T47D (cell line): ENCODE measurements at places on chromosomes 3 and 15.

DNA sequence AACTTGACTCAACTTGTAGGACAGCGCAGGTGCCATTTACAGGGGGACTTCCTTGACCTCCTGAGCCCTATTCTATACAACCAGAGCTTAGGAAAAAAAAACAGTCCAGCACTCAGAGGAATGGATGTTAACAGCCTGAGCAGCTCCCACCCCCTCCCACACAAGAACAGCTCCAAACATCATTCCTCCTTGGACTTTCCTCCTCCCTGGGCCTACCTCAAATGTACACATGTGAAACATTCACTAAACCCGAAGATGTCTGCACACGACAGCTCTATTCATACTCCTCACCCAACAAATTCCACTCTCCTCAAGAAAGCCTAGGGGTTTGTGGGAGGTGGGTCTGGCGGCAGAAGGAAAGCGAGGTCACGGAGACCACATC lies 503 bp upstream of the ATRIP start:
- DNase-seq = no peak

DNA sequence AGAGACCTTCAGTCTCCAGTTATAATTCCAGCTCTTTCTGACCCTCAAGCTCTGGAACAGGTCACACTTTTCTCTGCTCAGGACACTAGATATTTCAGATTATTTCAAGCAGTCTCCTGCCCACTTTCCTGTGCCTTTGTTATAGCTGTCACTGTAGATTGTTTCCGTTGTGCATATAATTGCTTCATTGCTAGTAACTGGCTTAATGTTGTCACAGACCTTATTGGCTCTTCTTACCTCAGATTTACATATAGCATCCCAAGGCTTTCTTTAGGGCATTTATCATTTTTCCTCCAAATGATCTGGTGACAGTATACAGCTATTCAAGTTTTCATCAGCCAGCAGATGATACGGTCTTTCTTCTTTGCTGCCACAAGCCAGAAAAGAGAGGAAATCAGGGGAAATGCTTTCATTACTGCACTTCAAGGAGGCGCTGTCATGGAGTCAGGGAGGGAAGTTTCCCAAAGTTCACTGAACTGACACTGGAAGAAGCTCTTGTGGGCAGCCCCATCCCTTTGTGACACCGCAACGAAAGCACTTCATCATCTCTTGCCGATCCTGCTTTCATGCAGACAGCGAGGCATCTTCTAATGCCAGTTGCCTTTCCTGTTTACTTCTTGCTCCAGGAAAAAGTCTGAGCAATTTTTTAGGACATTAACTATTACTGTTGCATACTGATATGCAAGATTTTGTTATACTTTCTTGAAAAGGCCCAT lies 181.9 kb downstream of the CDIN1 start:
- no peak for DNase-seq

GRCh38 chr3:13223574-13224237 lies 150.5 kb upstream of the IQSEC1 start:
- DNase-seq = no peak

DNA sequence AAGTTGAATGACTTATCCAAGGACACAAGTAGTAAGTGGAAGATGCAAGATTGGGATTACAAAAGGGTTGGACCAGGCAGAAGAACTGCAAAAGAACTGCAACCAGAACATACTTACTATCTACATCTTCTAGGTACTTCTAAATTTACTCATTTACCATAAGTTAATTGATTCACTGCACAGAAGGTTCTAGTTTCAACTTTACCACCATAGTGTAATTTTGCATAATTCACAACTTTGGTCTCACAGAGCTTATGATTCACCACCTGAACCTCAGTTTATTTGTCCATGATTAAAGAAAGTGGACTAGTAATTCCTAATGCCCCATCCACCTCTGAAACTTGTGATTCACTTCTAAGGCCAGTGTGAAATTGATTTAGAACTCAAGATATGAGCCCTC lies 236.8 kb upstream of the UBE2E2 start:
- DNase-seq = no peak

- DNase-seq = no peak
Measured at GRCh38 chr3:152213203-152213602, 55.5 kb upstream of the MBNL1 start.

DNA sequence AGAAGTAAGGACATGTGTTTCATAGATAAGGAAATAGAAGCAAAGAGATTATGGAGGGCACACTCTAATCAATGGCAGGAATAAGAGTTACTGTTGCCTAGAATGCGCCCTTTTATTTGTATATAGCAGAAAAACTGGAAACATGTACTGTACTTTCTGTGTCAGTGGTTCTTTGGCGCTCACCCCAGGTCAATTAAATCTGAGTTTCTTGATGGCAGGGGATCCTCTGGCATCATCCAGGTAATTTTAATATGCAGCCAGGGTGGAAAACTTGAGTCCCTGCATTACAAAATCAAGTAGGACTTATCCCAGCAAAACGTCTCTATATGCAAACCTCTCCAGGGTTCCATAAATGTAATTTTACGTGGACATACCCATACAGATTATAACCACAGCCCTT lies 284.1 kb downstream of the IL5RA start:
- no peak for DNase-seq

- DNase-seq = peak; percentile 23
Measured at GRCh38 chr3:100185847-100186246, 71.5 kb upstream of the FILIP1L start.

GRCh38 chr3:105523501-105523900 lies 156.8 kb downstream of the ALCAM start:
- DNase-seq = no peak

- DNase-seq = no peak
Measured at GRCh38 chr3:141915016-141915415, 38.6 kb downstream of the ATP1B3 start.

DNA sequence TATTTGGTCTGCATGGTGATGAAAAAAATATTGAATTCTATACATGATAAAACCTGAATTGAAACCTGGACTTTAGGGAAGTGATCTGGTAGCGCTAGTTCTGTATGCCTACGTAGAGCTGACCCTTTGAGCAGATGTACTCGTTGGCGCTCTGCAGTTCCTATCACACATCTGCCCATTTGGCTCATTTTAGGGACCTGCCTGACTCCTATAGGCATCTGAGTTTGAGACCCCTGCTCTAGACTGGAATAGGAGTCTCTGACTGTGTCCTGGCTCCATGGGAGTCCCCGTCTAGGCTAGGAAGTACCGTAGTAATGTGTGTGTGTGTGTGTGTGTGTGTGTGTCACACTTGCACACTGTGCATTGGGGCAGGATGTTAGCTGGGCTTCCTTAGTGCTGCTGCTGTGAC lies 21.2 kb downstream of the STARD5 start:
- no peak for DNase-seq

- no peak for DNase-seq
Measured at GRCh38 chr15:84874981-84875699, 9.3 kb upstream of the SLC28A1 start.

- no peak for DNase-seq
Measured at GRCh38 chr15:95075792-95076677, 844.7 kb downstream of the MCTP2 start.

DNA sequence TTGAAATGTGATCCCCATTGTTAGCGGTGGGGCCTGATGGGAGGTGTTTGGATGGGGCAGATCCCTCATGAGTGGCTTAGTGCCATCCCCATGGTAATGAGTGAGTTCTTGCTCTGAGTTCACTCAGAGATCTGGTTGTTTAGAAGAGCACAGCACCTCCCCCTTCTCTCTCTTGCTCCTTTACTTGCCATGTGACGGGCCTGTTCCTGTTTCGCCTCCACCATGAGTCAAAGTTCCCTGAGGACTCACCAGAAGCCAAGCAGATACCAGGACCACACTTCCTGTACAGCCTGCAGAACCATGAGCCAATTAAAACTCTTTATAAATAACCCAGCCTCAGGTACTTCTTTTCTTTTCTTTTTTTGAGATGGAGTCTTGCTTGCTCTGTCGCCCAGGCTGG lies 46.6 kb downstream of the ANP32A start:
- no peak for DNase-seq

- DNase-seq = no peak
Measured at GRCh38 chr3:57556459-57557084, 498 bp downstream of the PDE12 start.

GRCh38 chr15:35167675-35168074 lies 82.6 kb upstream of the NANOGP8 start:
- no peak for DNase-seq

DNA sequence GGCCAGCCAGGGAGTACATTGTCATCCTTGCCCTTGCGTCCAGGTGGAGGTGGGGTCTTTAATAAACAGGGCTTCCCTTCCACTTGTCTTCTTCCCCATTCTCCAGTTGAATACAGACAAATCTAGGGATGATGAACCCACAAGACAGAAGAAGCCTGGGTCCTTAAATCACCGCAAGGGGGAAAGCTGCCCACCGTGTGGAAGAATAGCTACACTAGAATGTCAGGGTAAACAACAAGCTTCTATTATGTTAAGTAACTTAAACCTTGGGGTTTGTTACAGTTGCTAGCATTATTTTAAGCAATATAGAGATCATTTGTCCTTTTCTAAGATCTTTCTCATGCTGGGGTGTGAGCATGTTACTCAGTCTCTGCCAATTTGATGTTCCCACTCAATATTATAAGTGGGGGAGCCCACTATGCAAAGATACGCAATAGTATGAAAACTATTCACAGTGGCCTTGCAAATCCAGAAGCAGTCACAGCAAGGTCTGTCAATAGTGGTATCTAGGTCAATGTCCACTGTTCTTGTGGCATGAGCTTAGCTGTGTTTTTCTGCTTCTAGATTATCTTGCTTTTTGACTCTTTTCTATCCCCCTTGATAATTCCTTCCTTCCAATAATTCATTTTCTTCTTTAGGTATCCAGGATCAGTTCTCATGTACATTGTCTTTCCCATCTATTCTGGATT lies 12.0 kb upstream of the PCCB start:
- no peak for DNase-seq

GRCh38 chr3:94251566-94251965 lies 188.7 kb downstream of the NSUN3 start:
- DNase-seq = no peak

- DNase-seq = no peak
Measured at GRCh38 chr15:98503970-98504369, 144.4 kb upstream of the IGF1R start.

DNA sequence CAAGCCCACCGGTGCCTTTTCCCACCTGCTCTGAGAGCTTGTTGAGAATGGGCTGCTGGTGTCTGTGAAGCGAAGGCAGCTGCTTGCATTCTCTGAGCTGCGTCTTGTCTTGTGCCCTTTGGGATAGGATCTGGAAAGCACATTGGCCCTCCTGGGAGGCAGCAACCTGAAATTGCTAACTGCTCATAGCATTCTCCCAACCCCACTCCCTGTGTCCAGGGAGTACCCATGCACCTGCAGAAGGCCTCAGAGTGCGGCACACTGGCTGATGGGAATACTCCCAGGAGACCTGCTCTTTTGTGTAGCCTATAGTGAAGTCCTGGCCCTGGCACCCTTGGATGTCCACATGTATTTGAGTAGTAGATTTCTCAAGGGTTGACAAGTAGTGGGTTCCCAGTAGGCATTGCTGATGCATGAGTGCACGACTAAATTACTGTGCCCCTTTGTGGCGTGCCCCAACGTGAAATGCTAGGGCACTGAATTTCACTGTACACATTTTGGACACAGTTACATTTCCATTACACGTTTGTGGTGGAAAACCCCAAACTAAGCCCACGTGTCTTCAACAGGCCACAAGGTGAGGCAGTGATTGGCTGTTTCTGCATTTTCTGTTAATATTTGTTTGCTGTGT lies 3.7 kb downstream of the EPHB1 start:
- no peak for DNase-seq

- no peak for DNase-seq
Measured at GRCh38 chr3:4906107-4906621, 73.1 kb upstream of the BHLHE40 start.

- no peak for DNase-seq
Measured at GRCh38 chr3:61966200-61966599, 404.8 kb downstream of the PTPRG start.

GRCh38 chr3:54557538-54558428 lies 370.1 kb downstream of the LRTM1 start:
- DNase-seq = no peak

DNA sequence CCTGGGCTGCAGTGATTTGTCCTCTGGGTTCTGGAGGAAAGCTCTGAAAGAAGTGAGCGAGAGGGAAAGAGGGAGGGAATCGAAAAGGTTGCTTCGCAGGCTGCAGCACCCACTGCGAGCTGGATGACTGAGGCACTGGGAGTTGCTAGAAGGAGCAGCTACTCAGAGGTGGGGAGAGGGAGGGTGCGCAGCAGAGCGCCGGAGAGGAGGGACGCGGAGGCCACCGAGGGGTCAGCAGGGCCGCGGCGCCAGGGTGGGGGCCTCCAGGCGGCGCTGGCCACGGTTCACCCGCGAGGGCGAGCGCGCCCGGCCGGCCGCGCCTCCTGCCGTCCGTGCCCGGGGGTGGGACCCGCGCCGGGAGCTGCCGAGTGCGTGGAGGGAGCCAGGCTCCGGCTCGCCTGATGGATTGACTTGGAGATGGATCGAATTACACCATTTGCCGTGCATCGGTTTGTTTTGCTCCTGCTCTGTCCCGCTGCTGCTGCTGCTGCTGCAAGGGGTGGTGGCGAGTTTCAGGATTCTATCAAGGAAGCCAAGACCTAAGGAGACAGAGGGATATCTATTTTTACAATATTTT lies at the start of gene SEMA6D:
Gene SEMA6D (plus strand): TSS at position 470 of the 577 bp plus-strand sequence. CDS start 42,294 bp downstream, outside the sequence.
- peak; percentile 85 for DNase-seq

DNA sequence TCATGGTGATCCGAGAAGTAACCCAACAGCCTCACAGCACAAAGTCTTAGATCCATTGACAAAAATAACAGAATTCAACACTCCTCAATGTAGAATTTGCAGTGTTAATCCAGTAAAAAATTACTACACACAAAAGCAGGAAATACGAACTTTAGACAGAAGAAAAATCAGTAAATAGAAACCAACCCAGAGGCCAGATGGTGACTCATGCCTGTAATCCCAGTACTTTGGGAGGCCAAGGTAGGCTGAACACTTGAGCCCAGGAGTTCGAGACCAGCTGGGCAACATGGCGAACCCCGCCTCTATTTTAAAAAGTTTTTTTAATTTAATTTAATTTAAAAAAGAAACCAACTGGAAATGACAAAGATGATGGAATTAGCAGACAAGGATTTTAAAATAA lies 36.1 kb downstream of the SELENOT start:
- DNase-seq = no peak

DNA sequence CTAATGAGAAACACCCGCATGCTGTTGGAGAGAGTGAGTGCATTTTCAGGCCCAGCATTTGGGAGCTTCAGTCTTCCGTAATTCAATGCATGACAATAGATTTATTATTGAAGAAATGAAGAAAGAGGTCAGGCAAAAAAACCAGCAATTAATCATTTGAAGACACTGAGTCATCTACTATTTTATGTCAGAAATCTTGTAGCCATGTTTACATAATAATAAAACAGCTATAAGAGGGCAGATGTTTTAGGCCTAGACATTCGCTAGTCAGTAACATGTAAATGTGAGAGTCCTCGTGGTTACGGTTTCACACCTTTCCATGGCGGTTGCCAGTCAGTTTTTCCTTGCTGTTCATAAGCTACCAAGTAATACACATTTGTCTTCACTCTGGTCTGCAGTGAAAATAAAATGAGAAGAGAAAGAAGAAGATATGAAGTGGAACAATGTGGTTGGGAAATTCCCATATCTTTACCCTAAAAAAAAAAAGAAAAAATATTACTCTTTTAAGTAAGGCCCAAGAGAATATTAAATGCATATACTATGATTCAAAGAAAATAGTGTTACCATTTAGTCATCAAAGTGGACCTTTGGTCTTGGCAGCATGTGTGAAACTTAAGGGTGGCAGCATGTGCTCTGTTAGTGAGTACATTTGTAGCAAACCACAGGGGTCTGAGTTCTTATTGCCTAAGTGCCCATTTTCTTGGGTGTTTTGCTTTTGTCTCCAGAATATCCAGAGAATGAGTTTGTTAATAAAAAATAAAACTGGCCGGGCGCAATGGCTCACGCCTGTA lies 140.5 kb upstream of the TBL1XR1 start:
- no peak for DNase-seq

GRCh38 chr3:101311676-101312075 lies 8.7 kb downstream of the IMPG2 start:
- no peak for DNase-seq
